ENCODE measurements at places on chromosomes 1 and 21. TPM values are rescaled to one million over a fixed set of nuclear protein-coding genes. Genes with fewer than 3 reads are reported as not detected.

- no peaks in the 10 kb centered on the region for H3K4me1 ChIP-seq
- H3K27ac ChIP-seq = no peak overlapping the region
- no peaks in the 10 kb centered on the region for H3K36me3 ChIP-seq
Measured at GRCh38 chr1:17335821-17336710, 28.1 kb downstream of the PADI4 start.

DNA sequence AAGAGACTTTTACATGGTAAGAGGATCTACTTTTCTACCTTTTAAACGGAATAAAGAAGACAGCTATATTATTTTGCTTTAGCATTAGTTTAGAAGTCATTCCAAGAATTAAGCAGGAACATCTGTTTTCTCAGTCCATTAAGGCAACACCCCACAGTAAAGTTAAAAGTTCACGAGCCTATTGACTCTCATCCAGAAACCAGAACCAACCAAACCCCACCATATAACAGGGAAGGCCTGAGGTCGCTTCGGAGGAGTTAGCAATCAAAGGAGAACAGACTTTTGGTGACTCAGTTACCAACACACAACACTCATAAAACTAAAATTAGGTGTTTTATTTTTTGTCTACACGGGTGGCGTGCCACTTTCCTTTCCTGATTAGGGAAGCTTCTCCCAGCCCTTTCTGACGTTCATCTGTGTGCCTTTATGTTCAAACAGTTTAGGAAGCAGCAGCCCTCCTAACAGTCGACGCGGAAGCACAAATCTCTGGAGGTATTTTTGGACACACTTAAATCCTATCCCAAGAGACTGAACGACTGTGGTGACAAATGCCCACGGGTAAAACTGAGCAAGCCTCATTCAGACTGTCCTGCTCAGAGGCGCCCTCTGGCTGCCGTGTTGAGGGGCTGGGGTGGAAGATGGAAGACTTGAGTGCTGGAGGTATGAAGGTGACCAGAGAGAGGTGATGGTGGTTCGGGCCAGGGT lies 8.6 kb upstream of the PLA2G2C start:
- H3K27ac ChIP-seq = peak overlapping the region; percentile 42
- no peaks in the 10 kb centered on the region for H3K36me3 ChIP-seq
- DNase-seq = no peak
- H3K4me1 ChIP-seq = peaks cover 10% of the 10 kb centered on the region

- H3K4me3 ChIP-seq = no peak overlapping the region
- no peaks in the 10 kb centered on the region for H3K27me3 ChIP-seq
- H3K4me1 ChIP-seq = no peaks in the 10 kb centered on the region
Measured at GRCh38 chr1:204242920-204243319, 29.1 kb upstream of the GOLT1A start.

GRCh38 chr1:228378090-228378872 lies 28.4 kb downstream of the TRIM11 start:
- H3K36me3 ChIP-seq = peaks cover 36% of the 10 kb centered on the region
- peaks cover 5% of the 10 kb centered on the region for H3K27me3 ChIP-seq
- peak overlapping the region; percentile 15 for H3K27ac ChIP-seq
- peak overlapping the region; percentile 60 for H3K4me3 ChIP-seq

CFHR3 gene
- total RNA-seq = 0.30 TPM
